ENCODE measurements at places on chromosomes 12 and 14.

GRCh38 chr14:76713121-76713520 lies 48.1 kb upstream of the VASH1 start:
- DNase-seq, result no peak

- no peak for DNase-seq
Observed at GRCh38 chr12:18139254-18139653, 49.3 kb upstream of the RERGL start.

DNA sequence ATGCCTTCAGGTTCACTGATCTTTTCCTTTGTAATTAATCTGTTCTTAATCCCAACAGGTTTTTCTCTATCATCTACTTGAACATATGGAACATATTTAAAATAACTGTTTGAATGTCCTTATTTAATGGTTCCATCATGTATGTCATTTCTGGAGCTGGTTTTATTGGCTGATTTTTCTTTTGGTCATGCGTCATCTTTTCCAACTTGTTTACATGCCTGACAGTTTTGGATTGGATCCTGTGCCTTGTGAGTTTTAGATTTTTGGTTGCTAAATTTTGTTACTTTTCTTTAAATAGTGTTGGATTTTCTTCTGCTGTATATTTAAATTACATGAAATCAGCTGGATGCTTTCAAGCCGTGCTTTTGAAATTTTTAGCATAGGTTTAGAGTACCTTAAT lies 237.3 kb upstream of the DAAM1 start:
- DNase-seq, result no peak

- DNase-seq, result no peak
Observed at GRCh38 chr12:101596172-101596571, 1.4 kb downstream of the MYBPC1 start.

GRCh38 chr14:25102788-25103187 lies 52.8 kb upstream of the STXBP6 start:
- DNase-seq, result no peak

DNA sequence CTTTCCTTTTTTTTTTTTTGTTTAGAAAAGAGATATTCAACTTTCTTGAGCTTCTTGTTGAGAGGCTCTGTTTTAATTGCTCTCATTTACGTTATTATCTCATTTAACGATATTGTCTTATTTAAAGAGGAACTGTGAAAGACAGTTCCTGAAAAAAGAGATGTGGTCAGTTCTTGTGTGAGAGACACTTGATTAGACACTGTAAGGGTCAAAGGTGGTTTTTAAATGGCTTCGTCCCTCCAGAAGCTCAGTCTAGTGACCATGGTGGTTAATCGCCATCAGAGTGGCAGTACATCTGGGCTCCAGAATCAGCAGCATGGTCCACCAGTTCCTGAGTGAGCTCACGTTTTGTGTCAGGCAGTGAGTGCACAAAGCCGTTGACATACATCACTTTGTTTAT lies 57.9 kb upstream of the KCNA5 start:
- no peak for DNase-seq

DNA sequence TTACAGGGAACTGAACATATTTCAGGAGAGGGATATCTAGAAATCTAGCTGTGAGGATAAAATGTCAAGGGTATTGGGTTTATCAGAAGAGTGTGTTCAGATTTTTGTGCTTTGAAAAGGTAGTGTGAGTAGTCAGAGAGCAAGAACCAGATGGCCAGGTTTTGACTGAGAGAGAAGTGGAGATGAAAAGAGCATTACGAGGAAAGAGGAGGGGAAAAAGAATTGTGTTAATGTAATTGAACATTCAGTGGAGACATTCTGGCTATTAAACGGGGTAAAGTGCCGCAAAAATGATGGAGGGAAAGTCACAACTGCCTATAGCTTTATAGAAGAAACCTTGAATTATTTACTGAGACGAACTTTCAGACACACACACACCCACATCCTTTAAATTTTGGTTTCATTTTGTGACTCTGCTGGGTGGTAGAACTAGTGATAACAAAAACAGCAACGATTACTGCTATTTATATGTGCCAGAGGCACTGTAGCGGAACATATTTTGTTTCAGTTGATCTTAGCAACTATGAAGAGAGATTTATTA lies 213.6 kb downstream of the ERC1 start:
- no peak for DNase-seq

- DNase-seq, result no peak
Observed at GRCh38 chr12:90940872-90941499, 14.0 kb downstream of the CCER1 start.

DNA sequence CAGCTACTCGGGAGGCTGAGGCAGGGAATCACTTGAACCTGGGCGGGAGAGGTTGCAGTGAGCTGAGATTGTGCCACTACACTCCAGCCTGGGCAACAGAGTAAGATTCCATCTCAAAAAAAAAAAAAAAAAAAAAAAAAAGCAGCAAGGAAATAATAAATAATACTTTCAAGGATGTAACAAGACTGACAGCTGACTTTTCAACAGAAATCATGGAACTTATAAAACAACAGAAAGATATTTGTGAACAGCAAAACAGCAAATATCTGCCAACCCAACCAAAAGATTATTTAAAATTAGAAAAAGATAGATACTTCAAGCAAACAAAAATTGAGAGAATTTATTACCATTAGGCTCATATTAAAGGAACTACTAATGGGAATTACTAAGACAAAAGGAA lies 115.1 kb downstream of the TSHR start:
- DNase-seq, result no peak
